ENCODE measurements at places on chromosomes 5 and 9. TPM values are rescaled to one million over a fixed set of nuclear protein-coding genes. Genes with fewer than 3 reads are reported as not detected.

GRCh38 chr5:164593982-164594381, 1088.6 kb downstream of the MAT2B start:
- no peak for DNase-seq

- DNase-seq: no peak
Measured at GRCh38 chr5:133698259-133698554, 85.9 kb upstream of the FSTL4 start.

GRCh38 chr5:90983148-90983547, 400.0 kb downstream of the ARRDC3 start:
- DNase-seq: no peak

DNA sequence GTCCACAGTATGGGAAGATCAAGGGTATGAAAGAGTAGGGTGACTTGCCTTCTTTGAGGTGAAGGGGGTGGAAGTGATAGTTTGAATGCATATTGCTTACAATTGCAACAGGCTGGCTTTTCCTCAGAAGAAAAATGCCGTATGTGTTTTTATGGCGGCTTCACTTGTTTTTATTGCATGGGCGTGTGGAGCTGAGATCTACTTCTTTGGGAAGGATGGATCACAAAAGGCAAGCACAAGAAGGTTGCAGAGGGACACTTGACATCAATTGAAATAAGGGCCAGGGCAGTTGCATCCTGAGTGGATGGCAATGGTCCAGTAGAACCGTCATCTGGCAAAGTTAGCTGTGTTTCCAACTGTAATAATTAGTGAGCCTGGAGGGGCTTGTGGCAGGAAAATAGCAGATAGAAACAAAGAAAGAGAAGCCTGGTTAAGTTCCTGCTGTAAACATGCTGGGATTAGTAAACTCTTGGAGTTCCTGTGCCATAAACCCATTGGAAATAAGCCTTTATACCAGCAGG, 138.4 kb downstream of the NTRK2 start:
- DNase-seq: no peak

- DNase-seq: no peak
Measured at GRCh38 chr9:136086213-136086881, 8.7 kb downstream of the NACC2 start.

GRCh38 chr9:134908524-134909309, 9.0 kb downstream of the FCN1 start:
- no peak for DNase-seq

GRCh38 chr5:146254223-146254622, 50.8 kb downstream of the RBM27 start:
- DNase-seq: no peak

GRCh38 chr9:131915181-131915580, 164.5 kb downstream of the MED27 start:
- DNase-seq: no peak

GRCh38 chr5:125316915-125317535, 570.6 kb upstream of the ZNF608 start:
- no peak for DNase-seq

- DNase-seq: no peak
Measured at GRCh38 chr9:116959809-116960208, 272.7 kb downstream of the TRIM32 start.

DNA sequence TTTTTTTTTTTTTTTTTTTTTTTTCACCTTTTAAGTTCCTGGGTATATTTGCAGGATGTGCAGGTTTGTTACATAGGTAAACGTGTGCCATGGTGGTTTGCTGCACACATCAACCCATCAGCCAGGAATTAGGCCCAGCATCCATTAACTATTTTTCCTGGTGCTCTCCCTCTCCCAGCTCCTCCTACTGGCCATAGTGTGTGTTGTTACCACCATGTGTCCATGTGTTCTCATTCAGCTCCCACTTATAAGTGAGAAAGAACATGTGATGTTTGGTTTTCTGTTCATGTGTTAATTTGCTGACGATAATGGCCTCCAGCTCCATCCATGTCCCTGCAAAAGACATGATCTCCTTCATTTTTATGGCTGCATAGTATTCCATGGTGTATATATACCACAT, 350.5 kb downstream of the MAN2A1 start:
- DNase-seq: no peak

GRCh38 chr9:3698531-3698930, 172.7 kb upstream of the RFX3 start:
- no peak for DNase-seq

GRCh38 chr5:5572976-5573797, 150.7 kb downstream of the ICE1 start:
- DNase-seq: no peak

- DNase-seq: no peak
Measured at GRCh38 chr9:133961226-133962165, 30.6 kb downstream of the VAV2 start.

DNA sequence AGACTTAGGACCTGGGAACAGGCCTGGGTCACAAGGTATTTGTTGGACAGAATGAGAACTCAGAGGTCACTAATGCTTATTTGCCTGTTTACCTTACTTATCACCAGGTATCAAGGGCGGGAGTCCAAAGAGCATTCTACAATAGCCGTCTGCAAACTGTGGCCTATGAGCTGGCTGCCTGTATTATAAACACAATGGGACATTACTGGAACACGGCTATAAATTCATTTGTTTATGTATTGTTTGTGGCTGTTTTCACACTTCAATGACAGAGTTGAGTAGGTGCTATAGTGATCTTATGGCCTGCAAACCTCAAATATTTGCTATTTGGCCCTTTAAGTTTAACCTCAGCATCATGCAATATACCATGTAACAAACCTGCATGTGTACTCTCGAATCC, 76.6 kb upstream of the ASTN2 start:
- DNase-seq: no peak

DNA sequence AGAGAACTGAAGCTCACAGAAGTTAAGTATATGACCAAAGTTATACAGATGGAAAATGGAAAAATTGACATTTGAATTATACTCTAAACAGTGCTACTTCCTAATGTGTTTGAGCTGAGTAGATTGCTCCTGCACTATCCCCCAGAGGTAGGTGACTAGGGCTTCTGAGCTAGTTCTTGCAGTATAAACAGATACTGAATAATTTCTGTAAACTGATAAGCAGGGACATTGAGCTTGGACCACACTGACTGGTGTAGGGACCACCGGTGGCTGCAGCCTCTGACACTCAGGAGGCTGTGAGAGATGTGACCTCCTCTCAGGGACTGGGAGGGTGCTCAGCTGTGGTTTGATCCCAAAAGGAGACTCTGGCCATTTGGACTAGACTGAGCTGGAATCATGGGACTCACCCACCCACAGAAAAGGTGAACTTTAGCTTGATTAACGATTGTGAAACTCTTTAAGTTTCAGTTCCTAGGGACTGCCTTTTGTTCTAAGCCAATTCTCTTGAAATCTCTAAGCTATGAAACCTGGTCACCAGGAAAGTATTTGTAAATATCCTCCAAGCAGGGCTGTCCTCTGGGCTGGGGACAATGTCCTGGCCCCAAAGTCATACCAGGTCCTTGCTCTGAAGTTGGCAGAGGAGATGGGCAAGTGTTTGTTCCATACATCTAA, 291.5 kb downstream of the SEC61B start:
- no peak for DNase-seq

GRCh38 chr5:57042524-57042931, 90.6 kb upstream of the MIER3 start:
- no peak for DNase-seq

- DNase-seq: no peak
Measured at GRCh38 chr9:134399435-134400056, 73.3 kb downstream of the RXRA start.

DNA sequence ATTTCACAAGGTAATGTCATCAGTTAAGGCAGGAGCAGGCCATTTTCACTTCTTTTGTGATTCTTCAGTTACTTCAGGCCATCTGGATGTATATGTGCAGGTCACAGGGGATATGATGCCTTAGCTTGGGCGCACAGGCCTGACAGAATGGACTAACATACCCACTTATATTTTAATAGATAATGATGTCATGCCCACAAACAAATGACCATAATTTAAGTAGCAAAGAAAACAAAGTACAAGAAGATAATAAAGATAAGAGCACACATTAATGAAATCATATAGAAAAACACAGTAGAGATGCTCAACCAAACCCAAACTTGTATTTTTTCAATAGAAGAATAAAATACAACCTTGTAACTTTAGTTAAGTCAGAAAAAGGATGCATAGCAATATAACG, 19.7 kb upstream of the TBC1D2 start:
- DNase-seq: no peak

DNA sequence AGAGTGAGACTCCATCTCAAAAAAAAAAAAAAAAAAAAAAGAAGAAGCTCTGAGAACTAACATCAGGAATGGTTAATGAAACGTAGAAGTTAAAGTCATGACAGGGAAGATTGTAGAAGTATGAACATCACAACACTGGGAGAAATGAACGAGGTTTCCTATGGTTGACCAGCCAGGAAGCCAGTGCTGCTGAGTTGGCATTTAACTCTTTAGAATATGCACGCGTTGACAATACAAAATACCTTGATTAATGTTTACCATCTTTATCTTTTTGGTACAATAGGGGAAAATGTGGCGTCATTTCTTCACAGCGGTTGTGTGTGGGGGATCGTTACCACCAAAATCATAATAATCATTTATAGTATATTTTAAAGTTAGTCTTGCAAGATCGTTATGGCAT, 32.0 kb downstream of the ABO start:
- no peak for DNase-seq

DNA sequence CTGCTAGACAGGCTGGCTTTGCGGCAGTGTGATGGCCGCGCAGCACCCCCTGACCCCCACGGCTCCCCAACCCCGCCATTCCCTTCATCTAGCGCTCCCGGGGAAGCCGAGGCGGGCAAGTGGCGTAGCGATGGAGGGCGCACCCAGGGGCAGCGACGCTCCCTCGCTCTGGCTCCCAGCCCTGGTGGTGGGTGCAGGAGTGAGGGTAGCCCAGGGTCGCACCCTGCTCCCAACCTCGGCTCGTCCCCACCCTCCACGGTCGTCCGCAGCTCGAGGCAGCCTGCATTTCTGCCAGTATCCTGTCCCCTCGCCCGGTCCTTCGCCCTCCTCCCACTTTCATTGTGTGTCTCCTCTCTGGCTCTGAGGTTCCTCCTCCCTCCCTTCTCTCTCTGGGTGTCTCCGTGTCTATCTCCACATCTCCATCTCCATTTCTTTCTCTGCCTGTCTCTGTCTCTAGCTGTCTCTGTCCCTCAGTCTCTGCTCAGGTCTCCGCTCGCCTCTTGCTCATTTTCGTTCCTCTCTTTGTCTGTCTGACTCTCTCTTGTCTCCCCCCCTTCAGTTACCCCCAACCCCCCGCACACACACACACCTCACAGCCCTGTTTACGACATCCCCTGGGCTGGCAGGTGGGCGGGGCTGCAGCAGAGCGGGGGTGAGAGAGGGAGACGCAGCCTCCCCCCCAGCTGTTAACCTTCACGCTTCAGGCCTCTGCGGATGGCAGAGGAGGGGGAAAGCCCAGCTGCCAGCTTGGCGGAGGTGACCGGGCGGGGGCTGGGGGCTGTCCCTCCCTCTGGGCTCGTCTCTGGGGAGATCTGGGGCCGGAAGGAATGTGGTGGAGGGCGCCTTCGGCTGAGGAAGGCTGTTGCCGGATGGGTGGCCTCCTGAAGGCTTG, 48.7 kb upstream of the PSD2 start:
- DNase-seq: no peak

DNA sequence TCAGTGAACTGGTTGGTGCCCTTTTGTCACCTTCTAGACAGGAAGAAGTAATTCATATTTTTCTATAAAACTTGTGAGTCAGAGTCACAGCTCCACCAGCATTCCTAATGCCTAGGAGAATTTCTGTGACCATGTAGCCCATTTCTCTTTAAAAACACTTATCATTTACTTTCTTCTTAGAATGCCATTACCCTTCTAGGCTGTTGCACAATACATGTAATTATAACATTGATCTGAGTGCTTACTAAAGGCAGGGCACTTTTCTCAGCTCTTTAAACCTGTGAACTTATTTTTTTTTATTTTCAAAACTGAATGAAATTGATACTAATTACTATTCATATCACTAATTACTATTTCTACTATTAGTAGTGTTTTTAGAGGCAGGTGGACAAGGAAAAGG, 373.7 kb downstream of the TLE4 start:
- no peak for DNase-seq

- no peak for DNase-seq
Measured at GRCh38 chr5:141528291-141528984, 39.6 kb downstream of the PCDHGC5 start.

- DNase-seq: no peak
Measured at GRCh38 chr5:168073991-168074800, 217.2 kb upstream of the WWC1 start.

GRCh38 chr9:109416135-109416706, 81.9 kb downstream of the PTPN3 start:
- no peak for DNase-seq

- DNase-seq: no peak
Measured at GRCh38 chr5:41763574-41763973, 106.7 kb downstream of the OXCT1 start.

OR4F3 gene
- not detected for total RNA-seq

ACOT12 gene
- 0.13 TPM for total RNA-seq

AMBP gene
- total RNA-seq: not detected

BRIX1 gene
- total RNA-seq: 46.8 TPM

LHX6 gene
- total RNA-seq: 0.14 TPM

CTSV gene
- total RNA-seq: 1.1 TPM

FSTL4 gene
- total RNA-seq: not detected

PCDHA11 gene
- total RNA-seq: 0.07 TPM

GFI1B gene
- total RNA-seq: not detected

C5orf34 gene
- total RNA-seq: 4.2 TPM

SPATA31D4 gene
- not detected for total RNA-seq

RECK gene
- total RNA-seq: 15.5 TPM

UBLCP1 gene
- 11.7 TPM for total RNA-seq

PDLIM4 gene
- 77.6 TPM for total RNA-seq
